ENCODE measurements at places on chromosomes 7 and 10.

GRCh38 chr7:36597090-36597773, 127.1 kb downstream of the AOAH start:
- DNase-seq = no peak

- DNase-seq = no peak
These were observed 472.2 kb upstream of the ZMIZ1 start for GRCh38 chr10:78596556-78596955.

DNA sequence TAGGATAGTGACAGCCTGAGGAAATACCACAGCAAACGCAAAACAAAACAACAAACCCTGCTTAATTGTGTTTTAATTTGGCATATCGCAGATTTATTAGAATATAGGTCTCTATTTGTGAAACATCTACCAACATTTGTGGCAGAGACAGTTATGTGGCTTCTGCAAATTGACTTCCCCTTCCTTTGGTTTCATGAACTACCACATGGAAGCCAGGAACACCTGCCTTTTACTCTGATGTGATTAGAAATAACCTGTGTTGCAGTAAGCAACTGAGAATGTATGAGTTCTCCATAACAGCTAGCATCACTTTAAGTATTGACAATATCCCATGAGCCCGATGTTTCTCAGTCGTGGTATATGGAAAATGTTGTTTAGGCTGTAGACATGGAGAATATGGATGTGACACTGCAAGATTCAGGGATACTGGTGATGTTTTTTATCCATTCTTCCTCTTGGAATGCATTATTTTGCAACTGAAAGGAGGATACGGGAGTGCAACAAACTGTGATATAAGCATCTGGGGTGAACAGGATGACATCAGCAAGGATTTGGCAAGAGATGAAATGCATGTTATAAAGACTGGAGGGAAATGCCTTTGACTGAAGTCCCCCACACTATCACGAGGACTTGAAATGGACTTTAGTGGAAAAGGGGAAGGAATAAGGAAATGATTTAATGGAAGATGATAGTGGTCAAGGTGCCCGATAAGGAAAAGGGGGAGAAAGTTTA, 95.9 kb downstream of the CUBN start:
- DNase-seq = no peak

- no peak for DNase-seq
These were observed 25.6 kb downstream of the YKT6 start for GRCh38 chr7:44226396-44226753.

GRCh38 chr7:44376429-44377133, 51.2 kb upstream of the CAMK2B start:
- no peak for DNase-seq
